ENCODE measurements at places on chromosomes 12 and 14.
A peak's percentile ranks its signal among the peaks of the same experiment; 100 is the strongest.

DNA sequence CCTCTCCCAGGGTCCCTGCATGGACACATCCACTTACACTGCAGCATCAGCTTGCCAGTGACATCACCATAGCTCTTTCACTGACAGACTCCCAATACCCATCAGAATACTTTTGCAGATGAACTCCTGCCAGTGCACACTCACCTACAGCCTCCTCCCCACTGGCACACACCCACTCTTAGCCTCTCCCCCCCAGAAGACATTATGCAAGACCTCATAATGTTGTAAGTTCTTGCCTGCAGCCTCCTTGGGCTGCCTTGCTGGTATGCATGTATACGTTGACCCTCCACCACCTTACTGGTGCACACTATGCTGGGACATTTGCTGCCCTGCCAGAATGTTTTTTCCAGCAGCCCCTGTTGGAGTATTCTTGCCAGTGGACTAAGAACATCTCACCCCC lies 324.2 kb downstream of the AEBP2 start:
- DNase-seq = no peak

- peak; percentile 39 for DNase-seq
These were observed at the start of gene ATN1 for GRCh38 chr12:6927379-6928021. TSS of gene ATN1 (plus strand) at chr12:6927959. CDS start at chr12:6934002, 6,043 bp downstream.

DNA sequence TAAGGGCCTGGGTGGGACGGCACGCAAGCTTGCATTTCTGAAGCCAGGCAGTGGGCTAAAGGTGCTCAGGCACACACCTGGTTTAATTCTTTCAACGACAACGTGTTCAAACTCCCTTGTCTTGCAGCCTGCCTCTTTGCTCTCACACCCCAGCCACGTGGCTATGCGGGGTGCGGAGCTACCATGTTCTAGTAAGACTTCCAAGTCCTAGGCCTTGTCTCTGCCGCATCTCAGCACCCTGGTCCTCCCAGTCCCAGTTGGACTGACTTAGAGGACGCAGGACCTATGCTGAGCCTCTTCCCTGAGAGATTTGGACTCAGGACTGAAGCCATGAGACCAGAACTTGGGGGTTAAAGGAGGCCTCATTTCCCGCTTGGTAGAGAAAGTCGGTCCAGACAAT lies 62.2 kb downstream of the CLMN start:
- DNase-seq = no peak

DNA sequence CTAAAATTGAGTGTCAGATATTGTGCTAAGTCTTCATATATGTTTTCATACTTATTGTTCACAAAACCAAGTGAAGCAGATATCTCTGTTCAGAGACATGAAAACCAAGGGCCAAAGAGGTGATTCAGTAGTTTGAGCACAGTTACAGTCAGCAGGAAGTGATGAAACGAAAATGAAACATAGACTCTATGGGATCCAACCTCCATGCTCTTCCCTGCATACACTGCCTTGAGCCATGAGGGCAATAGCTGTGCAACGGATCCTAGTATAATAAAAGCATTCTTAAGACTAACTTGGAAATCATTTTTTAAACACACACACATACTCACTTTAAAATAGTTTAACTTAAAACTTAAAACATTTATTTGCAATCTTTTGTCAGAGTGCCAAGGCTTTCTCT lies 27.9 kb downstream of the ESR2 start:
- no peak for DNase-seq

DNA sequence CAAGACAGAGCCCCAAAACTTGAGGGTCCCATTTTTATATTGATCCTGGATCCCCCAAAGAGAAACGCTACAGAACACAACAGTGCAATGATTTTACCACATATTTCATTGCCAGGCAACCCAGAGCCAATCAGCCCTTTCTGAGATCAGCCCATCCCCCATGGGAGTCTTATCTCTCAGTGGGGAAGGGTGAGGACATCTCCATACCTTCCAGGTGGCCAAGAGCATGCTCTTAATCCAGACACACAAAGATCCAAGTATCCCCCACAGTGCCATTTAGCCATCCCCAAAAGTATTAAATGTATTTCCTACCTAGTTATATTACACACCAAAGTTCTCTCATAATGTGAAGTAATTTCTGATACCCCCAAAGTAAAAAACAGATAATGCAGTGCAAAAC lies 62.6 kb upstream of the AMN start:
- no peak for DNase-seq

DNA sequence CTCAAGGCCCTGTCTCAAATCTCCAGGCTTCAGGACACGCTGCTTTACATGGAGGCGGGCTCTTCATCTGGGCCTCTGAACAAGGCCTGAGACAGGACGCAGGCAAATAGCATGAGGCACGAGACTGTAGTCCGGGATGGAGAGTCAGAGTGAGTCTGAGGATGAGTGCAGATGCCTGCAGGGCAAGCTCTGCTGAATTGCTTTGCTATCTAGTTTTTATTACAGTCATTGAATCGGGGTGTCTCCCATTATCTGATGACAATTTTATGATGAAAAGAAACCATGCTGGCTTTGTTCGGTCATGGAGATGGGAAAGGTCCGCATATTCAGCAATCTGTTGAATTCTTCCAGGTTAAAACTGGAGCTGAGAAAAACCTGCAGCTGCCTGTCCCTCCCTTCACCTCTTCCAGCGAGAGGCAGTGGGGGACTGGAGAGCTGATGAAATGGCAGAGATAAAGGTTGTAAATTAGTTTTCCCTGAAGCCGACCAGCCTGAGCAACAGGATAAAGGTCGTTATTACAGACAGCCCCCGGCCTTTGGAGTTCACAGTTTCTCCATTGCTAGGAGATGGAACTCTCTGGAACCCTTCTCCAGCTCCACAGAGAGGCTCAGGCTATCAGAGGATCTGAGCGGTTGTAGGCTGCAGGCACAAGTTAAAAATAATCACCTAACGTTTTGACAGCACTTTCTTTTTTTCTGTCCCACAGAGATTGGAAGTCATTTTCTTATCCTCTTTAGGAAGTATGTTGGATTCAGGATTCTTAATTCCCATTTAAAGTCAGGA lies 1.3 kb upstream of the ADGRD1 start:
- DNase-seq = no peak

GRCh38 chr14:53570411-53571387 lies 385.9 kb downstream of the BMP4 start:
- no peak for DNase-seq

GRCh38 chr12:87847147-87847546 lies 182.1 kb downstream of the C12orf50 start:
- DNase-seq = no peak

DNA sequence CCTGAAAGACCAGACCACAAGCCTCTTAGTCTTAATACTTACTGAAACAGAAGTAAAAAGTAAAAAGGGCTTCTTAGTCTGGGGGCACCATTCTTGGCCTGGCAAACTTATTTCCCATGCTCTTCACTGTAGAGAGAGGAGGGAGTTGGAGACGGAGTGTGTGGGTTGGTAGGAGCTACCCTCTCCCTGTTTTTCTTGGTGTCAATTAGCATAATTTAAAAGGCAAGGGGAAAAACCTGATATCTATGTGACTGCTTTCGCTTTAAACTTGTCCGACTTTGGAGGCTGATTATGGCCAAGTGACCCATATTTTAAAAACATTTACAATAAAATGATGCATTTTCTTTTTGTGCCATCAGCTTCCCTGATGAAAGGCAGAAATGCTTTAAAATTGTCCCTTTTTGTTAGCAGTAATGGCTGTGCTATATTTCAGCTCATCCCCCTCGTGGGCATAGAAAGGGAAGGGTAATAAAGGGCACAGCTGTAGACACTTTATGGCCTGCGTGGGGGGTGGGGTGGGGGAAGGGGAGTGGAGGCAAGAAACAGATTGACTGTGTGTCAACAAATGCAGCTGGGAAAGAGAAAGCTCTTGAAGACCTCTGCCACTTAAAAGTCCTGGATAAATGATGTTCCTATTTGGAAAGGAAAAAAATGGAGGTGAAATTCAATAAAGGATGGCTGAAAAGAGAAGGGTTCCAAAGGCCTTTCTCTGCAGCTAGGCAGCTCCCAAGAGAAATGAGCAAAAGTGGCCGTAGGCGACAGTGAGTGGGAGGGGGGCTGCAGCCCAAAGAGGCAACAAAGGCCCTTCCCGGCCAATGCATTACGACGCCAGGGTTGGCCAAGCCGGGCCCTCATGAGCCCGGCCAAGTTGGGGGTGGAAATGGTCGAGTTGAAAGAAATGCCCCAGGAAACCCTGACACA lies 57.5 kb upstream of the TMEM263 start:
- no peak for DNase-seq

DNA sequence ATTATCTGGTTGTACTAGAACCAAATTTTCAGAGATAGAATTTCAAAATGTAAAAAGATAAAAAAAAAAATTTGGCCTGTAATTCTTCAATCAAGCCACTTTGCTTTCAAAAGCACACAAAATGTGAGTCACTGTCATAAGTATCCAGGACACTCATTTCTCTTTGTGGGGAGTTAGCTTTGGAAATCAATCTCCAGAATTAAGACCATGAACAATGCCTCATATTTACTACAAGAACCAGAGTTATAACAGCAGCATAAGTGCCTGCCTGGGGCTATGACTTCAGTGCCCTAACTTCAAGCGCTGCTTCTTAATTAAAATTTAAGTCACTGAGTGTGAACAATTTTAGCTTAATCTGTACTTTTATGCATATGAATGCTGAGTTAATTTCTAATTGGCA lies 162.1 kb downstream of the C12orf42 start:
- DNase-seq = no peak

- DNase-seq = no peak
These were observed 27.7 kb downstream of the JKAMP start for GRCh38 chr14:59511916-59512575.

DNA sequence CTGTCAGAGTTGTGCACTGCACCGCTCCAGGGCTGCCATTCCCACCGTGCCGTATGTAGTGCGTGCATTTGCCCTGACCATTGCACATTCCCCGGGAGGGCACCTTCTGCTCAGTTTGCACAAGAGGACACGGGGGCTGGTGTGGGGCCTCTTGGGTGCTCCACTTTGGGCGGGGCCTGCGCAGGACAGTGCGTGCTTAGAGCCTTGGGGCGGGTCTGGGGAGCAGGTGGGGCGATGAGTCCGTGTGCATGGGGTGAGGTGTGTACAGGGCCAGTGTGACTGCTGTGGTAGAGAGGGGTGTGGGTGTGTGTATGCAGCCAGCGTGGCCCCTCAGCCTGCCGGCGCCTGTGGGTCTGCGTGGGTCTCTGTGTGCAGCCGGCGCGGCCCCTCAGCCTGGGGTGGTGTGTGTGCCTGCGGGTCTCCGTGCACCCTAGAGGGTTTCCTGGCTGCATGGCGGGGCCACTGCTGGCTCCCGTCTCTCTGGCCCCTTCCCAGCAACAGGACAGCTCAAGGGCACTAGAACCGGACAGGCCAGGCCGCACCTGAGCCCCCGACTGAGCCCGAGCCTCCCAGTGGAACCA lies 31.9 kb downstream of the FBRSL1 start:
- DNase-seq = no peak

DNA sequence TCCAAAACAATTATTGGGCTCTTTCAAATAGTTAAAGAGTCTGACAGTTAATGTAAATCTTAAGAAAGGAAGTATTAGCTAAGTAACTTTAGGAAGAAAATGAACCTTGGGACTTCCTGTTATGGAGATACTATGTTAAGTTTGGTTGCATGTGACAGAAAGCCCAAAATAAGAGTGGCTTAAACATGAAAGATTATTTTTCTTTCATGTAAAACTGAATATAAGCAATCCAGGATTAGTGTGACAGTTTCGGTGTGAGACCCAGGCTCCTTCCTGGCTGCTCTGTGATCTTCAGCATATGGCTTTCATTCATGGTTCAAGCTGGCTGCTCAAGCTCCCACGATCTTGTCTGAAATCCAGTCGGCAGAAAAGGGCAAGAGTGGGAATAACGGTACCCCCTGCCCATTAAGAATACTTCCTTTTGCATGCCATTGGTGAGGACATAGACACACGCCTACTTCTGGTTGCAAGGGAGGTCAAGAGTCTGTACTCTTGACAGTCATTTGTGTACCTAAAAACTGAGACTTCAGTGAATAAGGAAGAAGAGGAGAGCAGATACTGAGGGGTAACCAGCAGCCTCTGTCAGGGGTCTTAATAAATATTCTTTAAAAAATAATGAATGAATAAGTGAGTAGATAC lies 2.2 kb upstream of the RPAP3 start:
- no peak for DNase-seq

DNA sequence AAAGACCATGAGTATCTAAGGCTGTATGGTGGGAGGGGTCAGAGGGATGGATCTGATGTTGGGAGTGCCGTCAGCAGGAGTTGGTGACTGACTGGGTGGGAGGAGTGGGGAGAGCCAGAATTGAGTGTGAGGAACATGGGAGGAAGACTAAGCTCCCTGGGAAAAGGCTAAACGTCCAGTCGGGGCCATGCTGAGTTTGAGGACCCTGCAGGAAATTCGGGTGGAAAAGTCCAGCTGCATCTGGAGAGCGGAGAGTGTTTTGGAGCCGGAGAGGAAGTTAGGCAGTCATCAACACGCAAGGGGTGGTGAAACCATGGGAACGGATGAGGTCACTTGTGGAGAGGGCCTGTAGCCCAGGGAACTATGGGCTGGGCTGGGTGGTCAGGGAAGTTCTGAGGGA lies 60.9 kb downstream of the ELK3 start:
- DNase-seq = no peak

GRCh38 chr12:22993609-22994315 lies 368.8 kb downstream of the ETNK1 start:
- no peak for DNase-seq

DNA sequence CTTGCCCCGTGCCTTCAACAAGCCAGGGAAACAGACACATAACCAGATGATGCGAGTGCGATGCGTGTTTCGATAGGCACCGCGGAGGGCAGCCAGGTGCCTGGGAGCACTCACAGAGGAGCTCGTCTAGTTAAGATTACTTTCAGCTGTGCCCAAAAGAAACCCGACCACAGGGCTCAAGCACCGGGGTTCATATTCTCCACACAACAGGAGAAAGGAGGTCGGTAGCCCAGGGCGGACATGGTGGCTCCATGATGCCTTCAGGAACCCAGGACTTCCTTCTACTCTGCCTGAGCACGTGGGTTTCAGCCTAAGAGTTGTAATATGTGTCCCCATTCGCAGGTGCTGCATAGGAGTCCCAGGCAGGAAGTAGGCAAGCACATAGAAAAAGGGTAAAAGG lies 53.7 kb upstream of the DDX11 start:
- no peak for DNase-seq

DNA sequence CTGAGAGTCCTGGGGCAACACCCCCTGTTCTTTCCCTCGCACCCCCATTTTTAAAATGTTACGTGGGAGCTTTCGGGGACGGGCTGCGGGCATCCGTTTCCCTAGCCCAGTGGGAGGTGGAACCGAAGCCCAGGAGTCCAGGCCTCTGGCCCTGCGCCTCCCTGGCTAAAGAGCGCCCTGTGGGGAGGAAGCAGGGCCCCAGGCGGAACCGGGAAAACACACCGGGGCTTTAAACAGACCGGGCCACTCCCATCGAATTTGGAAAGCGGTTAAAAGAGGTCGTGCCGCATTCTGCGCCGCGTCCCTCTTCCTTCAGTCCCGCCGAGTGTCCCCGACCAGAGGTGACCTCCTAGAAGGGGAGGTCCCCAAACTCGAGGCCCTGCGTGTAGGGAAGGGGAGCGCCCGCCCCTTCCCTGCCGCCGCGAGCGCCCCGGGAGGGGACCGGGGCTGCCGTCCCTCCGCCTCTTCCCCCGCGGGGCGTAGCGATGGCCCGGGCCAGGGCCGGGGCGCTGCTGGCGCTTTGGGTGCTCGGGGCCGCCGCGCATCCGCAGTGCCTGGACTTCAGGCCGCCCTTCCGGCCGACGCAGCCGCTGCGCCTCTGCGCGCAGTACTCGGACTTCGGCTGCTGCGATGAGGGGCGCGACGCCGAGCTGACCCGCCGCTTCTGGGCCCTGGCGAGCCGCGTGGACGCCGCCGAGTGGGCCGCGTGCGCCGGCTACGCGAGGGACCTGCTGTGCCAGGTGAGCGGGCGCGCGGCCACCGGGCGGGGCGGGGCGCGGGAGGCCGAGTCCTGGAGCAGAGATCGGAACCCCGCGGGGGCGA lies at the start of gene HHIPL1:
TSS of gene HHIPL1 (plus strand) at position 407 of the 822 bp plus-strand sequence. CDS start at position 486, 79 bp downstream.
- no peak for DNase-seq

GRCh38 chr12:66753810-66754209 lies 74.9 kb upstream of the GRIP1 start:
- DNase-seq = no peak

Data from T-cell (primary cell).